ENCODE measurements at places on chromosomes 16 and 17.

GRCh38 chr17:43385046-43385831 lies 13.6 kb upstream of the ARL4D start:
- H3K27me3 ChIP-seq: peaks cover 18% of the 10 kb centered on the region
- H3K4me3 ChIP-seq: no peak overlapping the region
- no peak overlapping the region for H3K27ac ChIP-seq
- H3K36me3 ChIP-seq: peaks cover 5% of the 10 kb centered on the region

- no peaks in the 10 kb centered on the region for H3K4me1 ChIP-seq
- no peak overlapping the region for H3K27ac ChIP-seq
- no peak for DNase-seq
- peaks cover 8% of the 10 kb centered on the region for H3K27me3 ChIP-seq
- no peaks in the 10 kb centered on the region for H3K36me3 ChIP-seq
Observed at GRCh38 chr17:19590912-19591551, 57.4 kb downstream of the SLC47A1 start.

DNA sequence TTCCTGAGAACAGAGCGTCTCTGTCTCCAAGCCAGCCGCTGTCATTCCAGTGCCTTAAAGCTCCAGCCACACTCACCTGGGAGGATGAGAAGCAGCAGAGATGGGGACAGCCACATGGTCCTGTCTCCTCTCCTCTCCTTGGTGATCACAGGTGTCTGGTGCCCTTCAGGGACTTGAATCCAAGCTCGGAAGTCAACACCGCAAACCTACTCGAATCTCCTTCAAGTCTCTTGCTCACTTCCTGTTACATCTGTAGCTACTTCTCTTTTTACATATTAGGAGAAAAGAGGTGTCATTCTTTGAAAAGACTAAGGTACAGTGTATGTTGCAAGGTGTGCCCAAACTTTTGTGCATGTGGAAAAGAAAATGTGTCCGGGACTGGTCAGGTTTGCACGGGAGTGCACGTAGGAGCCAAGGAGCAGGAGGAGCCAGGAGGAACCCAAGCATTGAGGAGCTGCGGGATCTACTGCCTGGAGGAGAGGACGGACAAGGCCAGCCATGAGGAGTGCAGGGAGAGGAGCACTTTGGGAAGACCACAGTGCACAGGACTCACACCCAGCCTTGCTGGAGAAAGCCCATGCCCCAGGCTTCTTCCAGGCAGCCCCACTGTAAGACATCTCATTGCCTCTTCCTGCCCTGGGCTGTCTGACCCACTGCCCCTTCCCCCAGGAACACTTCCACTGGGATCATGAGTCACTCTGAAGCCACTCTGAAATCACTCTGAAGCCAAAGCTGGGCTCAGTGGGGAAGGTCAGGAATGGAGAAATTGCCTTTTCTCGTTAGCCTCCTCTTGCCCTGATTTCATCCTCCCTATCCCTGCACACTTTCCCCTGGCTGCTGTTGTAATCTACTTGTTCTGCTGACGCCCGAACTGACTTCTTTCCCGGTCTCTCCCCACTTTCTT lies at the start of gene CD300LD:
Gene CD300LD, minus strand, starts transcription at position 197 of the 904 bp plus-strand sequence. Its CDS starts 81 bp downstream, at position 116.
- no peak within 1 kb of the TSS for H3K27ac ChIP-seq
- H3K4me1 ChIP-seq: peaks cover 18% of the 10 kb centered on the region
- DNase-seq: peak; percentile 28
- no peaks in the 10 kb centered on the region for H3K36me3 ChIP-seq

DNA sequence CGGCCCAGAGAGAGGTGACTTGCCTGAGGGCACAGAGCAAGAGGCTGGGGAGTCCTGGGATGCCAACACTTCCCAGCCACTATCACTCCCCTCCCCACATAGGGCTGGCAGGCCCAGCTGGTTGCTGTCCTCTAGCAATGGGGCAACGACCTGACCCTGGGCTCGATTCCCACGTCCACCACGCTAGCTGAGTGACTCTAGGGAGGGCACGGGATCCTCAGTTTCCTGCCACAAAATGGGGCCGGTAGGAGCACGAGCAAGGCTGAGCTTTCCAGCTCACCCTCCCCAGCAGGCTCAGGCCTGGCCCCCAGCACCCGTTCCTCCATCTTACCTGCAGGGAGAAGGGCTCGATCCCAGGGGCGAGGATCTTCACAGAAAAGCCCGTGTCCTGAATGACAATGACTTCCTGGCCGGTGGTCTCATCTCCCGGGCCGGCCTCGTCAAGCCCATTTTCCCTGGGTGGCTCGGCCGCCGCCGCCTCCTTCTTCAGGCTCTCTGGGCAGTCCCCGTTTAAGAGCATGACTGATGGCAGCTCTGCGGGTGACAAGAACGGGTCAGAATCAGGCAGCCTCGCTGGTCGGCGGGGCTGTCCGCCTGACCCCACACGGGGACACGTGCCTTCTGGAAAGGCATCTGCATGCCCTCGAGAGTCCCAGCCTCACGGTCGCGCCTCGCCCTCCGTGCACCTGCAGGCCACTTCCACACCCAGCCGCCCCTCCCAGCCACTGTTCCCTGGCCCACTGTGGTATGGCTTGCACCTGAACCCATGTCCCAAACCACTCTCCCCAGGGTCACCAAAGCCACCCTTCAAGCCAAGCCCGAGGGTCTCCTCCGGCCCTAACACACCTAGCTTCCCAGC lies 7.3 kb downstream of the CLUH start:
- peaks cover 9% of the 10 kb centered on the region for H3K4me1 ChIP-seq
- H3K27me3 ChIP-seq: no peaks in the 10 kb centered on the region
- no peak overlapping the region for H3K4me3 ChIP-seq
- H3K36me3 ChIP-seq: peaks cover 6% of the 10 kb centered on the region
- H3K27ac ChIP-seq: no peak overlapping the region
- DNase-seq: no peak

- H3K27ac ChIP-seq: no peak overlapping the region
- peaks cover 16% of the 10 kb centered on the region for H3K36me3 ChIP-seq
- no peak overlapping the region for H3K4me3 ChIP-seq
- H3K27me3 ChIP-seq: peaks cover 4% of the 10 kb centered on the region
- H3K4me1 ChIP-seq: peaks cover 44% of the 10 kb centered on the region
Observed at GRCh38 chr16:12805066-12805465, 1.4 kb upstream of the CPPED1 start.

DNA sequence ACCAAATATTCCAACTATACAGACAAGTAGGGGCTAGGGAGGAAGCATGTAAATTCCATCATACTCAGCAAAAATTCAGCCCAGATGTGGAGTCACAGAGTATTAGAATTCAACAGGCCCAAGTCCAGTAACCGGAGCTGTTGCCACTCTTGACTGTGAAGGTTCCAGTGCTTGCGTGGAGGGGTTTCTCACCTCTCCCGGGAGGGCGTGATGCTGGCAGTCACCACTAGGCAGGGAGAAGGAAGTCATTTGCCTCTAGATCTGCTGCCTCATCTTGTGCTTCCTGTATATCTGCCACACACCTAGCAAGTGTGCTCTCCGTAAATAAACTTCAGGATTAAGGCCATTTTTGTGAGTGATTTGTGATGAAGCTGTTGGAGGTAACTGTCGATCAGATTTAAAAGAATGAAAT lies 1.0 kb upstream of the CKLF start:
- H3K27ac ChIP-seq: peak overlapping the region; percentile 92
- H3K27me3 ChIP-seq: peaks cover 4% of the 10 kb centered on the region
- H3K4me3 ChIP-seq: peak overlapping the region; percentile 89
- H3K36me3 ChIP-seq: peaks cover 41% of the 10 kb centered on the region
- peaks cover 77% of the 10 kb centered on the region for H3K4me1 ChIP-seq

DNA sequence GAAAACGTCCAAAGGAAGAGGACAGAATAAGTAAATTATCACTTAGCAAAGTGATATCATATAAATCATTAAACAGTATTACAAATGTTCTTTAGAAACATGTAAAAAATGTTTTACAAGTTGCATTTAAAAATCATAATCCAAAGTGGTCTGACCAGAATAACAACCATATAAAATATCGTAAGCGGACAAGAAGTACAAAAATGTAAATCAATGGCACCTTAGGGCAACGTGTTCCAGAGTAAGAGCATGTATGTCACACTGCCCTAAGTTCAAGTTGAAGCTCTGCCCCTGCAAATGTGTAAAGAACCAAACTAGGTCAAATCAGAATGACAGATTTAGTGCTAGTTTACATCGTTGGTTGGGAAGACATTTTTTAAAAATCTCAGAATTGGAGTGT lies 11.4 kb downstream of the USP31 start:
- peaks cover 4% of the 10 kb centered on the region for H3K36me3 ChIP-seq
- no peak overlapping the region for H3K4me3 ChIP-seq
- no peaks in the 10 kb centered on the region for H3K4me1 ChIP-seq
- no peak for DNase-seq
- no peaks in the 10 kb centered on the region for H3K27me3 ChIP-seq
- no peak overlapping the region for H3K27ac ChIP-seq

GRCh38 chr16:73076324-73076810 lies 28.4 kb upstream of the ZFHX3 start:
- H3K36me3 ChIP-seq: no peaks in the 10 kb centered on the region
- no peak for DNase-seq
- H3K27me3 ChIP-seq: peaks cover 28% of the 10 kb centered on the region
- no peak overlapping the region for H3K4me3 ChIP-seq
- H3K4me1 ChIP-seq: no peaks in the 10 kb centered on the region

- peaks cover 16% of the 10 kb centered on the region for H3K4me1 ChIP-seq
- H3K27ac ChIP-seq: no peak overlapping the region
- DNase-seq: no peak
Observed at GRCh38 chr16:4637501-4638166, 13.0 kb downstream of the MGRN1 start.

- peaks cover 27% of the 10 kb centered on the region for H3K4me1 ChIP-seq
- H3K4me3 ChIP-seq: no peak overlapping the region
- DNase-seq: peak; percentile 60
- H3K27me3 ChIP-seq: peaks cover 46% of the 10 kb centered on the region
- H3K36me3 ChIP-seq: no peaks in the 10 kb centered on the region
Observed at GRCh38 chr17:62968445-62968923, 2.4 kb downstream of the TANC2 start.

DNA sequence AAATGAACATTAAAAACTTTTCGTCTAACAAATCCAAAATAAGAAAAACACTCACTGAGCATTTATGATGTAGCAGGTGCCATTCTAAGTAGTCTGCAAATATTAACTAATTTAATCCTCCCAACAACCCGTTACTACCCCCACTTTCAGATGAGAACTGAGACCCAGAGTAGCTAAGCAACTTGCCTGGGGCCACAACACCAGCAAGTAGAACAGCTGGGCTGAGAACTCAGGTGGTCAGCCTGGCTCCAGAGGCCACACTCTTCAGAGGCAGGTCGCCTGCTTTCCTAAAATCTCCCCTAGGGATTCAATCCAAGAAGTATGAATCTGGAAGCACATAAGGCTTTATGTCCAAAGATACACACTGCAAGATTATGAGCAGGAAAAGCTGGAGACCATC lies 6.2 kb downstream of the MBTPS1 start:
- H3K4me3 ChIP-seq: no peak overlapping the region
- H3K36me3 ChIP-seq: peaks cover 10% of the 10 kb centered on the region
- H3K27me3 ChIP-seq: no peaks in the 10 kb centered on the region
- DNase-seq: no peak
- H3K27ac ChIP-seq: no peak overlapping the region

DNA sequence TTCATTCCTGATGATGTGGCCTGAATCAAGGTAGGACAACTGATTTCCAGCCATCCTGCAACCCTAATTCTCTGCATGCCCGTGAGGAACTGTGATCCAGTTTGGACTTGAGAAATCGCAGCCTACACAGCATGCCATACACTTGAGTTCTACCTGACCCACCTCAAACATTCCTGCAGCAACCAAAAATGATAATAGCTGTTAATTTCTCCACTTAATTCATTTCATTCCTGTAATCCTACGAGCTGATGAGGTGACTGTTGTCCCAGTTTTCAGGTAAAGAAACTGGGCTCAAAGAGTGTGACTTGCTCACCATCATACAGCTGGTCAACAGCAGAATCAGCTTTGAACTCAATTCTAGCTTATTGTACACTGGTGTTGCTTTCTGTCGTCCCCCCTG lies 2.2 kb upstream of the GAS7 start:
- peaks cover 8% of the 10 kb centered on the region for H3K4me1 ChIP-seq
- H3K27me3 ChIP-seq: peaks cover 50% of the 10 kb centered on the region

GRCh38 chr16:29645694-29646187 lies 17.3 kb upstream of the SPN start:
- no peak overlapping the region for H3K4me3 ChIP-seq
- H3K27ac ChIP-seq: no peak overlapping the region
- H3K4me1 ChIP-seq: peaks cover 49% of the 10 kb centered on the region

DNA sequence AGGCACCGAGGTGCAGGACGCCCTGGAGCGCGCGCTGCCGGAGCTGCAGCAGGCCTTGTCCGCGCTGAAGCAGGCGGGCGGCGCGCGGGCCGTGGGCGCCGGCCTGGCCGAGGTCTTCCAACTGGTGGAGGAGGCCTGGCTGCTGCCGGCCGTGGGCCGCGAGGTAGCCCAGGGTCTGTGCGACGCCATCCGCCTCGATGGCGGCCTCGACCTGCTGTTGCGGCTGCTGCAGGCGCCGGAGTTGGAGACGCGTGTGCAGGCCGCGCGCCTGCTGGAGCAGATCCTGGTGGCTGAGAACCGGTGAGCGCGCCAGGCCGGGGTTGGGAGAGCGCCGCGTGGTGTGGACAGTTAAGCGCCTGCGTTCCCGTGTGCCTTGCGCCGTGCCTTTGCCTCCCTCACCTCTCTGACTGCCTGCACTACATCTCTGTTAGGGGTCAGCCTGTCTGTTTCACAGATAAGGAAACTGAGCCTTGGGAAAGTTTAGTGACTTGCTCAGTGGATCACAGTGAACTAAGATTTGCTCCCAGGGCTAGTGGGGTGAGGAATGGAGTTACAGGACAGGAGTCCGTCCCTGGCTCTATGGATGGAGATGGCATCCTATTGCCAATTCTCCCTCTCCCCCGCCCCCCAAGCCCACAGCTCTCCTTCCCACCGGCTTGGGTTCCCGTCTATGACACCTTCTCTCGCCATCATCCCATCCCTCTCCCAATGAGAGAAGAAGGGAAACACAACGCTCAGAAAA lies 880 bp downstream of the SARM1 start:
- H3K27me3 ChIP-seq: peaks cover 5% of the 10 kb centered on the region
- peak; percentile 46 for DNase-seq
- H3K36me3 ChIP-seq: no peaks in the 10 kb centered on the region
- H3K4me3 ChIP-seq: peak overlapping the region; percentile 68
- peaks cover 29% of the 10 kb centered on the region for H3K4me1 ChIP-seq
- no peak overlapping the region for H3K27ac ChIP-seq

DNA sequence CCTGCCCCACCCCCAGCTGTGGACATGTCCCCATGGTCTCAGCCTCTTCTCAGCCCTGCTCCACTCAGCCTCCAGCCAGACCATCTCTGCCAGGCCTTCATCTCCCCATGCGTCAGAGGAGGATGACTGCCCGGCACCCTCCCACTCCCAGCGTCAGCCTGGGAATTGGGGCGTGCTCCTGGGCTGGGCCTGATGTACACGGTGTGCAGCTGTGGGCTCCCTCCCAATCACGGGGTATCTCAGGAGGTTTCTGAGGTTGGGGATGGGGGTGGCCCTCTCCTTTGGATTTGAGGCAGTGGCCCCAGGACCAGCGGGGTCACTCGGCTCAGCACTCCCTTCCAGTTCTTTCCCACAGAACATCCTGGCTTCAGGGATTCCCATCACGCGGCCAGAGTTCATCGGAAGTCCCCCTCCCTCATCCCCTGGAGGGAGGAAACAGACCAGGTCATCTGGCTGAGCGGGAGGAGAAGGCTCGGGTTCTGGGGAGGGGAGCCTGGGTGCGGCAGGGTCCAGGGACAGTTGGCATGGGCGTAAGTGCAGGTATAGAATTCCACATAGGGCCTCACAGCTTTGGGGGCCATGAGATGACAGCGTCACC lies 36.9 kb downstream of the SOCS3 start:
- H3K36me3 ChIP-seq: no peaks in the 10 kb centered on the region
- peaks cover 27% of the 10 kb centered on the region for H3K27me3 ChIP-seq
- DNase-seq: no peak
- H3K4me1 ChIP-seq: peaks cover 17% of the 10 kb centered on the region

GRCh38 chr17:70517816-70518215 lies 348.5 kb downstream of the KCNJ2 start:
- H3K4me1 ChIP-seq: no peaks in the 10 kb centered on the region
- H3K27me3 ChIP-seq: no peaks in the 10 kb centered on the region
- H3K27ac ChIP-seq: no peak overlapping the region
- H3K4me3 ChIP-seq: no peak overlapping the region
- no peak for DNase-seq
- no peaks in the 10 kb centered on the region for H3K36me3 ChIP-seq

All from activated naive CD4-positive, alpha-beta T cell treated with anti-CD3 and anti-CD28 coated beads, Interleukin-2, amount 10 ng/mL, durations not matched to agents 7 days and 5 days (primary cell).